Thymus (tissue), 14 donors: ENCODE measurements at places on chromosomes 13 and 19. TPM values are rescaled to one million over a fixed set of nuclear protein-coding genes. Genes with fewer than 3 reads are reported as not detected.

GRCh38 chr19:51824281-51825005, 29.5 kb downstream of the FPR3 start:
- DNase-seq, result no peak
- no peak overlapping the region for H3K27ac ChIP-seq
- H3K4me3 ChIP-seq, result no peak overlapping the region
- no peaks in the 10 kb centered on the region for H3K27me3 ChIP-seq
- H3K36me3 ChIP-seq, result no peaks in the 10 kb centered on the region
- H3K4me1 ChIP-seq, result peaks cover 3% of the 10 kb centered on the region

DNA sequence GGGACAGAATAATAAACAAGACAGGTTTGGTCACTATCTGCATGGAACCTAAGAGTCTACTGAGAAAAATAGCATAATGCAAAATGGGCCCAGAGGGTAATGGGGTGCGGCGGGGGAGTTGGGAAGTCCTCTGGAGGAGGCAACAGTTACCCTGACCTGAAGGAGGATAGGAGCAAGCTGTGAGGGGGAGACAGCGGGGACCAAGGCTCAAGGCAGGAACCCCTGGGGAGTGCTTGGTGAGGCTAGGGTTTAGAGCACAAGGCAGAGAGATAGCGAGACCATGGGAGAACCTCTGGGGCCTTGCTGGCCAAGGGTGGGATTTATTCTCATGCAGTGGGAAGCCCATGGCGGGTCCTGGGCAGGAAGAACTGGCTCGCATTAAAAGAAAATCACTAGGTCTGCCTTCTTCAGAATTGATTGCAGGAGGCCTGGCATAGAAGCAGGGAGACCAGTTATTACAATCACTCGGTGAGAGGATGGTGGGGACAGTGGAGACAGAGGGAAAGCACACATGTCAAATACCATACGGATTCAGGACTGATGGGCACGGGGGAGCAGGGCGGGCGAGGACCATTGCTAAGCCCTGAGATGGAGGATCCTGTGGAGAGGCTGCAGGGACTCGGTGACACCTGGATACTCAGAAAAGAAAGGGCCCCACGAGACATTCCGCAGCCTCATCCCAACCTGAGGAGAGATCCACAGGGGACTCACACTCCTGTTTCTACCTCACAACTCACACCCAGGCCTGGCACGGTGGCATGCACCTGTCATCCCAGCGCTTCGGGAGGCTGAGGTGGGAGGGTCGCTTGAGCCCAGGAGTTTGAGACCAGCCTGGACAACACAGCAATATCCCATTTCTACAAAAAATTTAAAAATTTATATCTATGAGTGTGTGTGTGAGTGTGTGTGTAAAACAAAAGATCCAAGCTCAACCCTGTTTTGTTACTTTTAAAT, 110.4 kb downstream of the URI1 start:
- no peaks in the 10 kb centered on the region for H3K27me3 ChIP-seq
- no peaks in the 10 kb centered on the region for H3K36me3 ChIP-seq
- no peak overlapping the region for H3K27ac ChIP-seq
- H3K4me3 ChIP-seq, result no peak overlapping the region
- no peak for DNase-seq
- no peaks in the 10 kb centered on the region for H3K4me1 ChIP-seq

- H3K4me3 ChIP-seq, result no peak overlapping the region
- no peaks in the 10 kb centered on the region for H3K36me3 ChIP-seq
- H3K27me3 ChIP-seq, result no peaks in the 10 kb centered on the region
- DNase-seq, result no peak
- no peaks in the 10 kb centered on the region for H3K4me1 ChIP-seq
- no peak overlapping the region for H3K27ac ChIP-seq
Observed at GRCh38 chr19:8639821-8640401, 9.5 kb downstream of the NFILZ start.

DNA sequence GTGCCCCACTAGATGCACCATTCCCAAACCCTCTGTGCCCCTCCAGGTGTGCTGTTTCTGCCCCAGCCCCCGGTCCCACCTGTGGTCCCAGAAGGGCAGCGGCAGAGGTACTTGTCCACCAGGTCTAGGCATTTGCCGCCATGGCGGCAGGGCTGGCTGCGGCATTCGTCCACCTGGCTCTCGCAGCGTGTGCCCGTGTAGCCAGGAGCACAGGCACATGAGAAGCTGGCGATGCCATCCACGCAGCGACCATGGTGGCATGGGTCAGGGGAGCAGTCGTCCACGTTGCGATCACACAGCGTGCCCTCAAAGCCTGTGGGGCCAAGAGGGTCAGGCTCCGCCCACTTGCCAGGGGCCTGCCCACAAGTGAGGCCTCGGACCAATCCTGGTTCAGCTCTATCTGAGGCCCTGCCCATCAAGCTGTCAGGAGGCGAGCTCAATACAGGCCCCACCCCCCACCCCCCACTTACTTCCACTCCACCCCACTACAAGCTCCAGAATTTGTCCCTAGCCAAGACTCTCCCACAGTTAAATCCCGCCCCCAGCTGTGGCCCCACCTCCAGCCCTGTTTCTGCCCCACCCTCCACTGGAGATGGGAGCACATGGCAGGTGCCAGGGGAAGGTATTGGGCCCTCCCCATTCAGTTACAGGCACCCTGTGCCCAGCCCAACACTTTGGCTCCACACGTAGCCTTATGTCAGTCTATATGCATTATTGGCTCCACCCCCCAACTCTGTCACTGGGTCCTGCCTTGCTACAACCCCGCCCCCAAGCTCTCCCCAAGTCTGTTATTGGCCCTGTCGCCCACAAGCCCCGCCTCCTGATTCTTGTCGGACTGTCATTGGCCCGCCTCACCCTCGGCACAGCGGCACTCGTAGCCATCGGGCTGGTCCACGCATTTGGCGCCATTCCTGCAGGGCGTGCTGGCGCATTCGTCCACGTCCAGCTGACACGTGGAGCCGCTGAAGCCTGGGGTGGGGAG, 13.5 kb downstream of the NOTCH3 start:
- H3K27me3 ChIP-seq, result no peaks in the 10 kb centered on the region
- DNase-seq, result no peak
- H3K4me3 ChIP-seq, result no peak overlapping the region

- no peak overlapping the region for H3K4me3 ChIP-seq
- H3K27me3 ChIP-seq, result no peaks in the 10 kb centered on the region
- H3K36me3 ChIP-seq, result no peaks in the 10 kb centered on the region
- no peak overlapping the region for H3K27ac ChIP-seq
Observed at GRCh38 chr13:46489586-46490023, 63.4 kb upstream of the LRCH1 start.

DNA sequence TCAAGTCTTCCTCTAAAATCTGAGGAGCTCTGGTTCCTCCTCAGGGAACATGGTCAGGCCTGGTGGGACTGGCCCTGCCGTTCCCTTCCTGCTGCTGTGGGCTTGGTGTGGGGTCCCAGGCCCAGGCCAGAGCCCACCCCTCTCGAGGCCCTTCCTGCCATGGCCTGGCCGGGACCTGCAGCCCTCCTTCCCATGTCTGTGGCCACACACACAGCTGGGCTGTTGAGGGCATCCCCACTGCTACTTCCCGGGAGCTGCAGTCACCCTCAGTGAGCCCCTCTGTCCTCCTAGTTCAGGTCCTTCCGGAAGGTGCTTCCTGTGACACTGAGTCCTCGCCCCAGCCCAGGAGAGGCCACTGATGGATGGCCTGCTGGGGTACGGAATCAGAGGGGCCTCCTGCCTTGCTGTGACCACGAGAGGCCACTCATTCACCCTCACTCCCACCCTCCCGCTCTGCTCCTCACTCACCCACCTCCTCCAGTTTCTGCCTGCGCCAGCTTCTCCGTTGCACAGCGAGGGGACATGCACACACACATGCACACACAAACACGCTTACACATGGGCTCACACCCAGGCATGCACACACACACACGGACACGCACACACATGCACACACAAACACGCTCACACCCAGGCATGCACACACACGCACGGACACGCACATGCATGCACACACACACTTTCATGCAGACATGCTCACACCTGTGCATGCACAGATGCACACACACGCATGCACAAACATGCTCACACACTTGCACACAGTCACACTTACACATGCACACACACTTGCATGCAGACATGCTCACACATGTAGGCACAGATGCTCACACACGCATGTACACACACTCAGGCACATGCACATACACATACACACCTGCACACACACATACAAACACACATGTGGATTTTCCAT, 7.3 kb upstream of the MCF2L start:
- no peak overlapping the region for H3K4me3 ChIP-seq
- no peak for DNase-seq
- H3K27me3 ChIP-seq, result no peaks in the 10 kb centered on the region
- no peaks in the 10 kb centered on the region for H3K36me3 ChIP-seq

- peak overlapping the region; percentile 75 for H3K27ac ChIP-seq
- no peak for DNase-seq
- no peaks in the 10 kb centered on the region for H3K27me3 ChIP-seq
- no peak overlapping the region for H3K4me3 ChIP-seq
Observed at GRCh38 chr19:2332341-2333026, 4.0 kb downstream of the SPPL2B start.

- H3K36me3 ChIP-seq, result no peaks in the 10 kb centered on the region
- H3K4me1 ChIP-seq, result peaks cover 8% of the 10 kb centered on the region
- H3K27me3 ChIP-seq, result no peaks in the 10 kb centered on the region
- no peak overlapping the region for H3K27ac ChIP-seq
Observed at GRCh38 chr13:50884265-50884664, 25.3 kb upstream of the RNASEH2B start.

DNA sequence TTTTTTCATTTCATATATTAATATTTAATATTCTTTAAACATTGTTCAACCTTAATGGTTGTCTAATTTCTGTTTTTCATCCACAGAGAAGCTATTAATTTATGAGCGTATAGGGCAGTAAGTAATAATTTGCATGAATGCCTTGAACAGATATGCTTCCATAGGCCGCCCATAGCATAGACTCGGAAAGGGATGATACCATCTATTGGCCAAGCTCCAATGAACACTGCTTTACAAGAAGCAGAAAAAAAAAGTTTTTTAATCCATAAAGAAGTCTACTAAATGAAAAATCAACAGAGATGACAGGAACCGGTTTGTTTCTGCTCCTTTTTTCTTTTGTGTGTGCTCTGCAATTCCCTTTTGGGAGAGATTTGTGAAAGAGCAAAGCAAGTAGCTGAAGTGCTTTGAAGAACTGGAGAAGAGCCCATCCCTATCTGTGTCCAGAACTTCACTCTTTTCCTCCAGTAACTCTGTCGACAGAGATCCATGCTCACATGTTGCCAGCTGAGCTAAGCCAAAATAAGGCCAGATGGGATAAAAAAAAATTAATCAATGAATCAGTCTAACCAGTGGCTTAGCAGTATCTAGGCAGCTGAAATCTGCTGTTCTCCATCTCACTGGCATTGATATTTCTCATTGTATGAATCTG, 215.9 kb upstream of the SOX21 start:
- H3K4me1 ChIP-seq, result no peaks in the 10 kb centered on the region
- no peak for DNase-seq
- H3K4me3 ChIP-seq, result no peak overlapping the region
- no peaks in the 10 kb centered on the region for H3K36me3 ChIP-seq
- no peaks in the 10 kb centered on the region for H3K27me3 ChIP-seq

- H3K27me3 ChIP-seq, result no peaks in the 10 kb centered on the region
- H3K27ac ChIP-seq, result peak overlapping the region; percentile 78
- no peak for DNase-seq
- peaks cover 18% of the 10 kb centered on the region for H3K36me3 ChIP-seq
- H3K4me3 ChIP-seq, result peak overlapping the region; percentile 95
Observed at GRCh38 chr13:110716247-110716515, 2.7 kb downstream of the ING1 start.

- no peak overlapping the region for H3K4me3 ChIP-seq
- H3K36me3 ChIP-seq, result no peaks in the 10 kb centered on the region
- H3K4me1 ChIP-seq, result no peaks in the 10 kb centered on the region
- no peak for DNase-seq
- no peak overlapping the region for H3K27ac ChIP-seq
Observed at GRCh38 chr13:37360556-37360955, 238.0 kb downstream of the POSTN start.

GRCh38 chr13:44195245-44195644, 178.4 kb upstream of the SERP2 start:
- peaks cover 16% of the 10 kb centered on the region for H3K4me1 ChIP-seq
- H3K27me3 ChIP-seq, result no peaks in the 10 kb centered on the region
- no peak for DNase-seq
- no peaks in the 10 kb centered on the region for H3K36me3 ChIP-seq
- no peak overlapping the region for H3K27ac ChIP-seq

DNA sequence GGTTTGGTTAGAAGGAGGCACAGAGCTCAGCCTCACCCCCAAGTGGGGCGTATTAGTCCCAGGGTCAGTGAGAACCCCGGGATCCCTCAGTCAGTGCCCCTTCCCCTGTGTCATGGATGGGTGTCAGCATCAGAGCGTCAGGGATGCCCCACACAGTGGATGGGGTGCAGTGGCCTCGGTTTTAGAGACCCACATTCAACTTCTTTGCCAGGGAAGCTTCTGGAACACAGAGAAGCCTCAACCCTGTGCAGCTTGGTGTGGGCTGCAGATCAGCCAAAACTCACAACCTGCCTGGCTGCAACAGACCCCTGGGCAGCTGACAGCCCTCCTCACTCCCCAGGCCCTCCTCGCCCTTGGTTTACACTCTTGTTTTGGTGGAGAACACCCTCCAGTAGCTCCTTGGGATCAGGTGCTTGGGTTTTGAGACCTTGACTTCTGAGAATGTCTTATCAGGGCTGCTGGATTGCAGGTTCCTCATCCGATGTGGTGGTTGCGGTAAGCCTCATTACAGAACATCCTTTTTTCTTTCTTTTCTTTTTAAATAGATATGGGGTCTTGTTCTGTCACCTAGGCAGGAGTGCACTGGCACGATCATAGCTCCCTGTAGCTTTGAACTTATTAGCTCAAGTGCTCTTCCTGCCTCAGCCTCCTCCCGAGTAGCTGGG, 11.0 kb downstream of the ZNF333 start:
- no peaks in the 10 kb centered on the region for H3K4me1 ChIP-seq
- no peaks in the 10 kb centered on the region for H3K27me3 ChIP-seq
- no peak for DNase-seq
- peaks cover 72% of the 10 kb centered on the region for H3K36me3 ChIP-seq

KLHL1 gene
- 0.05 TPM for total RNA-seq

ARHGEF7 gene
- 71.9 TPM for total RNA-seq

KCNJ14 gene
- total RNA-seq, result 0.19 TPM

EHD2 gene
- total RNA-seq, result 1.9 TPM

CLDN10 gene
- 0.94 TPM for total RNA-seq

EDNRB gene
- total RNA-seq, result 3.1 TPM

VSTM1 gene
- total RNA-seq, result 1.1 TPM

CLEC17A gene
- total RNA-seq, result 1.2 TPM

VSIG10L gene
- 0.42 TPM for total RNA-seq

PNMA8C gene
- 0.05 TPM for total RNA-seq
